Mesendoderm (in vitro differentiated cells): ENCODE measurements at places on chromosomes 4 and X.

- H3K27ac ChIP-seq: no peak overlapping the region
- H3K36me3 ChIP-seq: no peaks in the 10 kb centered on the region
- H3K4me3 ChIP-seq: no peak overlapping the region
- no peak for DNase-seq
- no peaks in the 10 kb centered on the region for H3K27me3 ChIP-seq
- no peaks in the 10 kb centered on the region for H3K4me1 ChIP-seq
Measured at GRCh38 chrX:144275367-144275766, 391.5 kb downstream of the UBE2NL start.

DNA sequence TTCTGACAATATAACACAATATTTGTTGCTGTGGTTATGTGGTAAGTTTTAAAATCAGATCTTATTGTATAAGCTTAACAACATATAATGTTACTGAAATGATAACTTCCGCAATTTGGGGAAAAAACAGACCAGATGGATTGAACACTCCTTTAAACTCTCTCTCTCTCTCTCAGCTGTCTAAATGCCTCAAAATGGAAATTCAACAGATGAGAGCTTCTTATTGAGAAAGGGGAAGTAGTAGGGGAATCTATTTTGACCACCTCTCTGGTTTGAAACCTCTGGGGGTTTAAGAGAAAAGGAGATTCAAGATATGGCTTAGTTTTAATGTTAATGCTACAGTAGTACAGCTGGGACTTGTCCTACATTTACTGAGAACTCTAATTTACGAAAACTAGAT lies 40.3 kb downstream of the DMD start:
- H3K4me1 ChIP-seq: no peaks in the 10 kb centered on the region
- H3K36me3 ChIP-seq: no peaks in the 10 kb centered on the region
- H3K27ac ChIP-seq: no peak overlapping the region
- H3K4me3 ChIP-seq: no peak overlapping the region
- no peak for DNase-seq

GRCh38 chr4:26503427-26503826 lies 13.1 kb upstream of the CCKAR start:
- H3K4me1 ChIP-seq: no peaks in the 10 kb centered on the region
- DNase-seq: no peak
- no peak overlapping the region for H3K27ac ChIP-seq
- no peak overlapping the region for H3K4me3 ChIP-seq
- no peaks in the 10 kb centered on the region for H3K36me3 ChIP-seq

GRCh38 chr4:182895791-182896292 lies 21.3 kb downstream of the DCTD start:
- no peaks in the 10 kb centered on the region for H3K27me3 ChIP-seq
- no peak overlapping the region for H3K4me3 ChIP-seq
- no peak for DNase-seq
- no peaks in the 10 kb centered on the region for H3K4me1 ChIP-seq
- H3K27ac ChIP-seq: no peak overlapping the region
- H3K36me3 ChIP-seq: no peaks in the 10 kb centered on the region

DNA sequence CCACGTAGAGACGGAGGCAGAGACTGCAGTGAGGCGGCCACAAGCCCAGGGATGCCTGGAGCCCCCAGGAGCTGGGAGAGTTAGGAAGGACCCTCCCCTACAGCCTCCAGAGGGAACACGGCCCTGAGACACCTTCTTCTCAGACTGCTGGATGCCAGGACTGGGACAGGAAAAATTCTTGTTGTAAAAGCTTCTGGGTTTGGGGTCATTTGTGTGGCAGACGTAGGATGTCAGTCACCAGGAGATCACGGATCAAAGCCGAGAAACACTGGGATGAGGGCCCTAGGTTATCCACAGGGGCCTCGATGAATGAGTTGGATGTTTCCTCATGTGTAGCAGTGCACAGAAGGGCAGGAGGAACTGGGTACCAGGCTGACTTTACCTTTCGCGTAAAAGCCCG lies 163.7 kb downstream of the SHOX start:
- H3K27me3 ChIP-seq: no peaks in the 10 kb centered on the region
- H3K4me1 ChIP-seq: no peaks in the 10 kb centered on the region
- no peaks in the 10 kb centered on the region for H3K36me3 ChIP-seq

- no peak overlapping the region for H3K27ac ChIP-seq
- no peaks in the 10 kb centered on the region for H3K36me3 ChIP-seq
- H3K4me1 ChIP-seq: no peaks in the 10 kb centered on the region
Measured at GRCh38 chr4:127335073-127335620, 297.6 kb upstream of the INTU start.

GRCh38 chr4:80101071-80101791 lies 28.2 kb upstream of the ANTXR2 start:
- H3K4me3 ChIP-seq: no peak overlapping the region
- no peak overlapping the region for H3K27ac ChIP-seq
- H3K4me1 ChIP-seq: no peaks in the 10 kb centered on the region
- DNase-seq: no peak
- H3K36me3 ChIP-seq: no peaks in the 10 kb centered on the region
- H3K27me3 ChIP-seq: no peaks in the 10 kb centered on the region

GRCh38 chr4:74772106-74772505 lies 22.2 kb downstream of the BTC start:
- H3K4me1 ChIP-seq: no peaks in the 10 kb centered on the region
- H3K36me3 ChIP-seq: no peaks in the 10 kb centered on the region
- no peak overlapping the region for H3K27ac ChIP-seq
- no peaks in the 10 kb centered on the region for H3K27me3 ChIP-seq

GRCh38 chr4:5137927-5138326 lies 86.6 kb downstream of the STK32B start:
- H3K27me3 ChIP-seq: no peaks in the 10 kb centered on the region
- H3K27ac ChIP-seq: no peak overlapping the region
- DNase-seq: no peak
- no peaks in the 10 kb centered on the region for H3K4me1 ChIP-seq
- H3K36me3 ChIP-seq: no peaks in the 10 kb centered on the region

DNA sequence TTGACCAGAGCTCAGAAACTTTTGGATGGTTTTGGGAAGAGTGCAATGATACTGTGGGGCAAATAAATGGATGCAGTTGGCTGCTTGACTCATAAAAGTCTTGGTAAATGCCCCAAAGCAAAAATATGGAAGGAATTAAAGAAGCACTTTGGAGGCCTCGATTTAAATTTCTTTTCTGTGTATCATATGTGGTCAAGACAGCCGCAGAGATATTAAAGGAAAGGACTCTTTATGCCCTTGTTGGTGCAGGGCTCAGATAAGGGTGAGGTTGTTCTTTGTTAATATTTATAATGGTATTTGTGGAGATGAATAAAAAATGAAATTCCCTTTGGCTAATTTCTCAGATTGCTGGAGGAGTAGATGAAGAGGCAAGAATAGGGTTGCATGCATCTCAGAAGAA lies 90.2 kb downstream of the NHS start:
- DNase-seq: no peak
- H3K4me1 ChIP-seq: peaks cover 2% of the 10 kb centered on the region
- H3K36me3 ChIP-seq: no peaks in the 10 kb centered on the region
- H3K4me3 ChIP-seq: no peak overlapping the region

GRCh38 chrX:72713130-72713529 lies 976 bp downstream of the PHKA1 start:
- no peak for DNase-seq
- no peak overlapping the region for H3K27ac ChIP-seq

GRCh38 chr4:181656748-181657147 lies 586.5 kb upstream of the TENM3 start:
- H3K4me1 ChIP-seq: no peaks in the 10 kb centered on the region
- no peak for DNase-seq
- no peak overlapping the region for H3K4me3 ChIP-seq
- no peaks in the 10 kb centered on the region for H3K27me3 ChIP-seq
- no peak overlapping the region for H3K27ac ChIP-seq
- H3K36me3 ChIP-seq: no peaks in the 10 kb centered on the region

GRCh38 chrX:1215123-1215823 lies 2.8 kb upstream of the CRLF2 start:
- no peaks in the 10 kb centered on the region for H3K27me3 ChIP-seq
- H3K36me3 ChIP-seq: no peaks in the 10 kb centered on the region
- no peak overlapping the region for H3K4me3 ChIP-seq
- H3K4me1 ChIP-seq: no peaks in the 10 kb centered on the region
- no peak for DNase-seq

DNA sequence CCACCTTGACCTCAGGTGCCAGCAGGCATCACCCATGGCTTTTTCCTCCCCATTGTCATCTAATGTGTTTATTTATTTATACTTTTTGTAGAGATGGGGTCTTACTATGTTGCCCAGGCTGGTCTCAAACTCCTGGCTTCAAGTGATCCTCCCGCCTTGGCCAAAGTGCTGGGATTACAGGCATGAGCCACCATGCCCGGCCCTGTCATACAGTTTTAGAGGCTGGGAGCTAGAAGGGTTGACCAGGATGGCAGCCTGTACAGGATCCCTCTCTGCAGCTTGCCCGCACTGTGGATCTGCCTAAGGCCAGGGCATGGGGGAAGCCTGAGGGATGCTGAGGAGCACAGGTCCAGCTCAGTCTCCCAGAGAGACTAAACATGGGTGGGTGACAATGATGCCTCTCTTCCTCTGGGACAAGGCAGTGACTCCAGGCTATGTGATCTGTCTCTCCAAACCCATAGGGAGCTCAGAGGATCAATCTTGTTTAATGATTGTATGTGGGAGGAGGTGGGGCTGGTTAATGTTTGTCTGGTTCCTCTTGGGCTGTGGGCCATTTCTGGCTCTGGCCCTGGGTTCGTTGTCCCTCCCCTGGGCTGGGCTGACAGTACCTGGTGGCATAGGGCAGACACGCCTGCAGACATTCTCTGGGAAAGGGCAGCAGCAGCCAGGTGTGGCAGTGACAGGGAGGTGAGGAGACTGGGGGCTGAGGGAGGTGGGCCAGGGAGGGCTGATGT lies 8.3 kb upstream of the GJB1 start:
- no peaks in the 10 kb centered on the region for H3K27me3 ChIP-seq
- no peak for DNase-seq
- H3K4me3 ChIP-seq: no peak overlapping the region
- H3K36me3 ChIP-seq: no peaks in the 10 kb centered on the region
- no peaks in the 10 kb centered on the region for H3K4me1 ChIP-seq
- H3K27ac ChIP-seq: no peak overlapping the region

GRCh38 chrX:9166584-9166944 lies 132.6 kb upstream of the FAM9B start:
- H3K36me3 ChIP-seq: no peaks in the 10 kb centered on the region
- no peaks in the 10 kb centered on the region for H3K4me1 ChIP-seq
- no peak overlapping the region for H3K4me3 ChIP-seq

DNA sequence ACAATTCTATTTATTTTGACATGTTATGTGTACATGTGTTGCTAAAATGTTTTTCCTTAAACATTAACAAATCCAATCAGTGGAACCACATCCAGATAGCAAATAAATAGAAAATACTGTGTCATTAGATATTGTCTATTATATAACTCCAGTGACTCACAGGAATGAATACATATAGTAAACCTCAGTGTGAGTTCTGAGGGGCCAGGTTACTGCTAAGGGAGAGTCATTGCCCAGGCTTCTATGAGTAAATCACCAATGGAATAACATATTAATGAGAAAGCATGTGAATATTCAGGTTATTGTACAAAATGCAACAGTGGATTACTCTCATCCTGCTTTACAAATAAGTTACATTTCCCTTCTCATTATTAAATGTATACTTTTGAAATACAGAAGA lies 27.2 kb downstream of the TACR3 start:
- no peak overlapping the region for H3K4me3 ChIP-seq
- no peaks in the 10 kb centered on the region for H3K27me3 ChIP-seq
- H3K4me1 ChIP-seq: no peaks in the 10 kb centered on the region
- no peak overlapping the region for H3K27ac ChIP-seq
- no peaks in the 10 kb centered on the region for H3K36me3 ChIP-seq
- DNase-seq: no peak

DNA sequence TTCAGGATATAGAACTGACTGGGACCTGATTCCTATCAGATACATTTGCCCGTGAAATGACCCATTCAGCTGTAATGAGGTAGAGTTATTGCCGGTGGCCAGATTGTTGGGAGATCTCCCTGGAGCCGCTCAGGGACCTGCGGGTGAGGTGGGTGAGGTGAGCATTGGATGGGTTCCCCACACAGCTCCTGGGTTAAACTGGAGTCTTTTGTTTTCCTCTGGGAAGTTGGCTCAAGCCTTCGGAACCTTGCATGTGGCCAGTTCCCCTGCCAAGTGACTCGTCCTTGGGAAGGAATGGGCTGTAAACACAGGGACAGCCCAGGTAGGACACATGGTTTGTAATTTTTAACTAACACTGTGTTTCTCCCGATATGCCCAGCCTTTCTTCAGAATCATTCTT lies 31.6 kb upstream of the KIT start:
- no peaks in the 10 kb centered on the region for H3K4me1 ChIP-seq
- H3K4me3 ChIP-seq: no peak overlapping the region
- H3K36me3 ChIP-seq: no peaks in the 10 kb centered on the region
- no peaks in the 10 kb centered on the region for H3K27me3 ChIP-seq

- DNase-seq: no peak
- no peak overlapping the region for H3K27ac ChIP-seq
Measured at GRCh38 chrX:121987835-121988234, 940.4 kb downstream of the GLUD2 start.

- no peak overlapping the region for H3K4me3 ChIP-seq
- H3K36me3 ChIP-seq: no peaks in the 10 kb centered on the region
- H3K27me3 ChIP-seq: no peaks in the 10 kb centered on the region
- no peaks in the 10 kb centered on the region for H3K4me1 ChIP-seq
- H3K27ac ChIP-seq: no peak overlapping the region
Measured at GRCh38 chrX:54695231-54695630, 102.8 kb downstream of the ITIH6 start.

DNA sequence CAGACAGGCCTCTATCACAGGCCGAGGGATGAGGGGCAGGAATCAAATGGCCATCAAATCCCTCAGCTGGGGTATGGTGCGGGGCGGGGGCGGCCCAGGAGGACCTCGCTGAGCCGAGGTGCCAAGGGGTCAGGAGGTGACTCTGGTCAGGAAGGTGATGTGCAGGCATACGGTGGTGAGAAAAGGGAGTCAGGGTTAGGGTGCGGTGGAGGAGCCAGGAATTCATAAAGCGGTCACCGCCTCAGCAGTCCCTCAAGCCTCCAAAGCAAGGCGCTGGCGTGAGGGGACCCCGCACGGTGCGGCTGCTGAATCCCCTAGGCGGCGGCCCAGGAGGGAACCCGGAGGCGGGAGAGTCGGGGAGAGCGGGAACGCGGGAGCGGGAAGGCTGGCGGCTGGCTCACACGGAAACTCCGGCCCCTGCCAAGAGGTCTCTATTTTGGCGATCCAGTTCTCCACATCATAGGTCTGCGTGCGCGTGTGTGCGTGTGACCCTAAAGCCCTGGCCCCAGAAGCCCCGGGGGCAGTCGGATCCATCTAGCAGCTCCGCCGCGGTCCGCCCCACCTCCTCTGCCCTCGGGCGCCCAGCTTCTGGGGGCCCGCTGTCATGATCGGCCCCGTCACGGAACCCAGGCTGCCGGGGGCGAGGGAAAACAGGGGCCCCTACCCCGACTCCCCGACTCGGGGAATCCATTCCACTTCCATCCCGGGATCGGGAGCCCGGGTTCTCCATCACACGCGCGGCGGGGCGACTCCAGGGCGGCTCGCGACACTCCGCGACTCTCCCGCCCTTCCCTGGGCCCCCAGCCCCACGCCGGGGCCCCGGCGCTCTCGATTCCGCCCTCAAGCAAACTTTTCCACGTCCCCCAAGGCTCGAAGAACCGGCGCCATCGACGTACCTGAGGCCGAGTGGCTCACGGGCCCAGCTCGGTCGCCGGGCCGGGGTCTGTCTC lies 593 bp downstream of the ELF4 start:
- DNase-seq: no peak
- H3K4me1 ChIP-seq: no peaks in the 10 kb centered on the region
- no peaks in the 10 kb centered on the region for H3K27me3 ChIP-seq
